ENCODE measurements at places on chromosomes 4 and X.

DNA sequence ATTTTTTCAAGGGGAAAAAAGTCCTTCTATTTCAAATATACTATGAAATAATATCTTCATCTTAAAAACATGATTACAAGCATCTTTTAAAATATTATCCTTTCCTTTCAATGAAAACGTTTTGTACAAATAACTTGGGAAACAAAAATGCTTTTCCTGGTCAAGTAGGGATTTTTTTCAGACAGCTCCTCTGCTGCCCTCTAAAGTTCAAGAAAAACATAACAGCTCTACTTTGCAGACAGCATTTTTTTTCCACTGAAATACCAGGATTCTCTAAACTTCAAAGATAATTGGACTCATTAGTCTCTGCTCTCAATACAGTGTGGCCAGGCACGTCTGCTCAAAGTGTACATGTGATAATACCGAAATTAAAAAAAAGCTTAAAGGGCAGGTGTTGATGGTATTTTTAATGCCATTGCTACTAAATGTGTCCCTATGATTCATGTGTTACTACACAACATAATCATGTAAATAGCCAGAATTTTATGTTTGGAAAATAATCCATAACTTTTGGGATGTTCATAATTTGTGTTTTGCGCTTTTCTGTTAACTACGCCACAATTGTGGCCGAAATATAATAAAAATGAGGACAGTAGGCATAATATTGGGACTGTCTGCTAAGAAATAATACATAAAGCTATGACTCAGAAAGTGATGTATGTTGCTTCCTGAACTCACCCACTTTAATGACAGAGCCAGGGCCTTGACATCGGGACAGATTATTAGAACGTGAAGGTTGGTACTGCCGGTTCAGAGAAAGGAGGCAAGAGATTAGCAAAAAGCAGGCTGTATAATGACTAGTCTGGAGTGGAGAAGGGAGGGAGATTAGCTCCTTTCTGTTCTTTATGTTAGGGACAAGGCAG lies 478.9 kb downstream of the KCNIP4 start:
- DNase-seq, result no peak

GRCh38 chrX:137151403-137151802 lies 117.6 kb upstream of the GPR101 start:
- DNase-seq, result no peak

DNA sequence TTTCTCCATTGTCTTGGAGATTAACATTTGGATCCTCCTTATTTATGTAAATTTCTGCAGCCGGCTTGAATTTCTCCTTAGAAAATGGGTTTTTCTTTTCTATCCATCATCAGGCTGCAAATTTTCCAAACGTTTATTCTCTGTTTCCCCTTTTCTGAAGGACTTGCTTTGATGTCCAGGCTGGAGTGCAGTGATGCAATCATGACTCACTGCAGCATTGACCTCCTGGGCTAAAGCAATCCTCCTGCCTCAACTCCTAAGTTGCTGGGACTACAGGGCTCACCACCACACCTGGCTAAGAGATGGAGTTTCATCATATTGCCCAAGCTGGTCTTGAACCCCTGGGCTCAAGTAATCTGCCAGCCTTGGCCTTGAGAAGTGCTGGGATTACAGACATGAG lies 144.0 kb upstream of the ZXDB start:
- no peak for DNase-seq

DNA sequence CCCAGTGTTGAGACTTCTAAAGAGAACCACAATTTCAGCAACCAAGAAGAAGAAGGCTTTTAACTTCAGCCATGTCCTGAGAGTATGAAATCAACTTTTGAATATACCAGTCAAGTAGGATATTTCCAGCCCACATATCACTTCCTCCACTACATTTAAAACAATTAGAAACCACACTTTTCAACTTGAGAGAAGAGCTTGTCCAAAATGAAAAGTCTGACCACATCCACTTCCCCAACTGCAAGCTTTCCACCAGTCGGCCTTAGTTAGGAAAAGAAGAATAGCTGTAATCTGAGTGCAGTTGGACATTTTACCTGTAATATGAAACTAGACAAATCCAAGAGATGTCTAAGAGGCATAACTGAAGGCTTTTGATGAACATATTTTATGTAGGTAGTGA lies 101.9 kb upstream of the SLC7A11 start:
- no peak for DNase-seq

- no peak for DNase-seq
Observed at GRCh38 chrX:113741744-113742143, 842.1 kb upstream of the HTR2C start.

GRCh38 chr4:102281171-102281839 lies 64.0 kb downstream of the SLC39A8 start:
- no peak for DNase-seq

GRCh38 chr4:38469410-38469809 lies 194.6 kb upstream of the KLF3 start:
- DNase-seq, result no peak

DNA sequence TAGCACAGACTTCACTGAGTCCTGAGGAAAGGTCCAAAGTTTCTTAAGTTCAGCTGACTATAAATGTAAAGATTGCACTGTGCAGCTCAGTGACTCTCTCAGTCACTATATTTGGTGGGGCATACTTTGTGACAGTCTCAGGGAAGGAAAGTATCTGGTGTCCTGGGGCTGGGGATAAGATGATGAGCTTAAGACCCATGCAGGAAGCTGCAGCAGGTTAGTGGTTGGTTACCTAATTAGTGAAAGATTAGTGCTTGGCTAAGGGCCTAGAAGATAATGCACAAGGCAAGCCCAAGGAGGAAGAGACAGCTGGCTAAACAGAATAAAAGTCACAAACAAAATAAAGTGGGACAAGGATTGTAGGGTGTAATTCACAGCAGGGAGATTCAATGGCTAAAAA lies 25.4 kb upstream of the SLITRK4 start:
- no peak for DNase-seq

- DNase-seq, result no peak
Observed at GRCh38 chr4:15507679-15508078, 38.0 kb downstream of the CC2D2A start.

DNA sequence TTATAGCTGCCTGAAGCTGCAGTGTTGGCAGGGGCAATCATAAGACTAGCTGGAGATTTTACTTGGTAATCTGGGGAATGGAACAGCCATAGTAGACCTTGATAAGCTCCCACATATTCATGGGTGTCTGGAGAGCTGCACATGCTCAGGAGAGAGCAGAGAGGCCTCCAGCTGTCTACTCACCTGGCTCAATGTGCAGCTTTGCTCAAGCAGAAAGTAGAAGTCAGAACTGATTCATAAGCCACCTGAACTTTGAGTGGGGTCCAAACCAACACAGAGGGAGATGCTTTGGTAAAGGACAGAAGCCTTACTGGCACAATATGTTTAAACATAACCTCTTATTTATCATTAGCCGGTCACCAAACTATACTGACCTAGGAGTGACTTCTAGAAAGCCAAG lies 54.4 kb downstream of the KDM6A start:
- no peak for DNase-seq
